ENCODE measurements at places on chromosomes 12 and 14.

- peak; percentile 35 for DNase-seq
Measured at GRCh38 chr14:99729991-99730875, 46.1 kb downstream of the CYP46A1 start.

- peak; percentile 40 for DNase-seq
Measured at GRCh38 chr14:99754141-99755067, 38.8 kb upstream of the EML1 start.

- no peak for DNase-seq
Measured at GRCh38 chr14:102591372-102591943, 991 bp upstream of the RCOR1 start.

- DNase-seq = peak; percentile 87
Measured at GRCh38 chr12:24909667-24910066, 39.2 kb downstream of the BCAT1 start.

- DNase-seq = peak; percentile 59
Measured at GRCh38 chr14:95533391-95533821, 1.4 kb upstream of the GLRX5 start.

- DNase-seq = no peak
Measured at GRCh38 chr12:15800278-15800677, 11.1 kb upstream of the EPS8 start.

DNA sequence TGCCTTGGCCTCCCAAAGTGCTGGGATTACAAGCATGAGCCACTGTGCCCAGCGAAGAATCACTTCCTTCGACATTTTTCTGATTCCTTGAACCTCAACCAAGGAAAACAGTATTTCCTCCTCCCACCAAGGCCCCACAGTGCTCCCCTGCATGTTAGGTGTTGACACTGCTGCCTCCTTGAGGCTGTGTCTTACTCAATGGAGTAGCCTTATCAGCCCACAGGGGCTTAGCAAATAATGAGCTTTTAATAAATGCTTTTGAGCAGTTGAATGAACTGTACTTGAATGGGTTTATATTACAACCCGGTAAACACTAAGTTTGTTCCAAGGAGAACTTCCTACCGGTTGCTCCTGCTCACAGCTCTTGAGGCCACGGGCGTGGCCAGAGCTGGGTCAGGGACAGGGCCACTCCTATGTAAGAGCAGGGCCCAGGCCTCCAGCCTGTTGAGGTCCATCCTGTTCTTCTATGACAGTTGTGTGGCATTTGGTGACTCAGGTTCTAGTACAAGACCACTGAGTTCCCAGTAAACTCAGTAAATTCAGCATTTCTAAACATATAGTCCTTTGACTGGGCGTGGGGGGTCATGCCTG lies 36.8 kb upstream of the TUBA1A start:
- peak; percentile 65 for DNase-seq

DNA sequence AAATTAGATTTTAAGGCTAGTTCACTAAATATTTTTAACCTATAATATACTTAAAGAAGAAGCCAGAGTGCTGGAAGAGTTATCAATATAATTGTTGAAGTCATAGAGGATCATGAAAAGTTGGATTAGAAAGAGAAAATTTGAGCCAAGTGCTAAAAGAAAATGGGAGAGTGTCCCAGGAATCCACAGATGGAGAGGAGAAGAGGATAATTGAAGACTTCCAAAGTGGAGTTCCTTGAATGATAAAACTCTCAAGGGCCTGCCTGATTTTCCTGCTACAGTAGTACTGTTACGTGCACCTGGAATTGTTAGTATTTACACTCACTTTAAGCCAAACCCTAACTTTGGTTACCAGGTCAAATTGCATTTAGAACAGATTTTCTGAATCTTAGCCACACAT lies 113.2 kb downstream of the MSRB3 start:
- DNase-seq = no peak

GRCh38 chr12:29088611-29089219 lies 60.4 kb upstream of the FAR2 start:
- DNase-seq = peak; percentile 45

DNA sequence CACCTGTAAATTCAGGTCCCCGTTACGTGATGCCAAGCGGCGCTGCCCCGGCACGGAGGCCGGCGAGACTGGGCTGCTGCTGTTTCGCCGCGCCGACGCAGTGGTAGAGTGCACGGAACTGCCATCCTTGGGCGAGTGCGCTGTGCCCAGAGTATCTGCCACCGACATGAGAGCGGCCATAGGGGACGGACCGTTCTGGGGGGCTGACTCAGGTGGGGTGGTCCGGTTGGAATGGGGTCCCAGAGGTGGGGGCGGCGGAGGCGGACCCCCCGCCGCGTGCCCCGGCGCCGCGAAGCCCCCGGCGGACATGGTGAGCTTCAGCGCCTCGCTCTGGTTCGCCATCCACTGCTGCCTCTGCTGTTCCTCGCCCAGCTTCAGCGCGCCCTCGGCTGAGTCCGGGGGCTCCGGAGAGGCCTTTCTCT lies 2.8 kb downstream of the IRF2BPL start:
- no peak for DNase-seq

DNA sequence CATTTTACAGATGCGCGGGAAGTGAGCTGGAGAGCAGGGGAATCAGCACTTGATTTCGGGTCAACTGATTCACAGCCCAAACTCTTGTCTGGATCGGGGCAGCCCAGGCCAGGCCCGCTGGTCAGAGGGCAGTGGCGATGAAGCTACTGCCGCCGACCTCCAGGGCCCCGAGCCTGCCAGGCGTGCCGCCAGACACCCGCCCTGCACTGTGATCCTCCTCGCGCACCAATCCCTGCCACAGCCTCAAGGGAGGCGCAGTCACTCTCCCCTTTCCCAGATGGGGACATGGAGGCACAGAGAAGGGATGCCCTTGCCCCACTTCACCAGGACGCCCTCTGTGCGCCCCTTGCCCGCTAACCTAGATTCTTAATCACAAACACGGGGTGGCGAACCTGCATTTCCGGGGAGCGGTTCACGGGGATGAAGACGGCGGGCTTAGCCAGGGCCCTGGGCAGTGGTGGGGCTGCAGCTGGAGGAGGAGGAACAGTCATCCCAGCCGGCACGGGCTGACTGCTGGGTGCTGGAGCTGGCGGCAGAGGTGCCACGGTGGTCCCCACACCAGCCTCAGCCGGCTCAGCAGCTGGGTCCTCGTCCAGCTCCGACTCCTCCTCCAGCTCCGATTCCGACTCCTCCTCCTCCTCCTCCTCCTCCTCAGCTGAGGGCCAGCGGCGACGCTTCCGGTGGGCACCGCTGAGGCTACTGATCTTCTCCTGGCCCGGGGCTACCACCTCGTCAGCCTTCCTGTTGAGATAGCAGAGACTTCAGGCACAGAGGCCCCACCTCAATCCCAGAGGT lies 8.6 kb downstream of the DHX37 start:
- no peak for DNase-seq

- DNase-seq = peak; percentile 56
Measured at GRCh38 chr12:52235001-52235764, 2.1 kb downstream of the KRT7 start.

DNA sequence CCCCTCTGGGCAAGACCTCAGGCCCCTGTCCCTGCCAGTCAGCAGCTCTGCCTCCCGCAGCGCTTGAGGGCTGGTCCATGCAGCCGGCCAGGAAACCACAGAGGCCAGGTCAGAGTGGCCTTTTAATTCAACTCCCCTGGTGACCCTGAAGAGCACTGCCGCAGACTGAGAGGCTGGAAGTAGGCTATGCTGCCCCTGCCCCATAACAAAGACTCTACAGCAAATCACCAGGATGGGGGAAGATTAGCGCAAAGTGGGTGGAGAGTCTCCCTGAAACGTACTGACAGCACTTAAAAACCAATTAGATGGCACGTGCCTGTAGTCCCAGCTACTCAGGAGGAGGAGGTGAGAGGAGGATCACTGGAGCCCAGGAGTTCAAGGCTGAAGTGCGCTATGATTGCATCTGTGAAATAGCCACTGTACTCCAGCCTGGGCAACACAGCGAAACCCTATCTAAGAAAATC lies 70.5 kb downstream of the ITPK1 start:
- no peak for DNase-seq

GRCh38 chr12:56162468-56163290 lies 4.5 kb downstream of the MYL6 start:
- peak; percentile 20 for DNase-seq

DNA sequence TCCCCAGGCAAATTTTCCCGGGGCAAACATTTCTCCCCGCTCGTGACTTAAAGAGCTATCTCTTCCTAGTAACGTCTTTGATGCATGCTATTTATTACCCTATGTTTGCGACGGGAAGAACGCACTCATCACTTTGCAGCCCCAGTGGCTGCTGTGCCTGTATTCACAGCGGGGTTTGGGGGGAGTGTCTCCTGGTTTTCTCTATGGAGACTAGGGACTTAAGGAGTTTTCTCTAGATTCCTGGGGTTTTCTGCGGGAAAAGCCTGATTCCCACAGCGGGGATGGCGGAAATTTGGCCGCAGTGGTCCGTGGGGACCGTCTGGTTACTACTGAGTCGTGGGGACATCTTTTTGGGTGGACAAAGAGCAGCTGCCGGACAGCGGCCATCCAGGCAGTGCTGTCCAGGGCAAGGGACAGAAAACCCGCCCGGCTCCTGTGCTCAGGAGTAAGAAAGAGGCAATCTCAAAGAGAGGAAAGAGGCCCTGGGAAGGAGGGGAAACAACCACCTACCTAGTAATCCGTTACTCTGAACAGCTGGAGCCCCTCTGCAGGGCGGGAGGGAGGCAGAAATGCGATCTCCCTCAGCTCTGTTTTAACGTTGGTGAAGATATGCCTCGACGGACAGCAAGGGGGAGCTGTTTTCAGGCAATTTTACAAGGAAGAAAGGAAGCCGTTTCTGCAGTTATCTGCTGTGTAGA lies 771 bp upstream of the AVPR1A start:
- DNase-seq = peak; percentile 40

GRCh38 chr12:2609020-2609419 lies 185.8 kb upstream of the FKBP4 start:
- DNase-seq = no peak

- peak; percentile 39 for DNase-seq
Measured at GRCh38 chr12:43267818-43268217, 284.2 kb downstream of the ADAMTS20 start.

GRCh38 chr14:20807304-20808161 lies 4.9 kb upstream of the RNASE1 start:
- no peak for DNase-seq

- peak; percentile 89 for DNase-seq
Measured at GRCh38 chr12:121795034-121795968, 1.8 kb upstream of the RHOF start.

- no peak for DNase-seq
Measured at GRCh38 chr12:93015871-93016751, 87.0 kb upstream of the EEA1 start.

- DNase-seq = no peak
Measured at GRCh38 chr14:30625533-30625932, 3.4 kb downstream of the SCFD1 start.

DNA sequence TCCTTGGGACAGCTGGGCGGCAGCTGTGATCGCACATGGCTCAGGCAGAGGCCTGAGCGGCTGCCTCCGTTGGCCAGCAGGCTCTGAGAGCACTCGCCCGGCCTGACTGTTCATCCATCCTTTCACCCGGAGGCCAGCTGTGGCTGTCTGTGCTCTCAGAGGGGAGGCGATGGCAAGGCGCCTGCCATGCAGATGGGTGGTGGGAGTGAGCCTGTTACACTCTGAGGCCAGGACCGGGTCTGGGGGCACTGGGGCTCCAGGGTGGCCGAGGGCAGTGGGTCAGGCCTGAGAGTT lies 292.3 kb downstream of the TMEM121 start:
- no peak for DNase-seq

DNA sequence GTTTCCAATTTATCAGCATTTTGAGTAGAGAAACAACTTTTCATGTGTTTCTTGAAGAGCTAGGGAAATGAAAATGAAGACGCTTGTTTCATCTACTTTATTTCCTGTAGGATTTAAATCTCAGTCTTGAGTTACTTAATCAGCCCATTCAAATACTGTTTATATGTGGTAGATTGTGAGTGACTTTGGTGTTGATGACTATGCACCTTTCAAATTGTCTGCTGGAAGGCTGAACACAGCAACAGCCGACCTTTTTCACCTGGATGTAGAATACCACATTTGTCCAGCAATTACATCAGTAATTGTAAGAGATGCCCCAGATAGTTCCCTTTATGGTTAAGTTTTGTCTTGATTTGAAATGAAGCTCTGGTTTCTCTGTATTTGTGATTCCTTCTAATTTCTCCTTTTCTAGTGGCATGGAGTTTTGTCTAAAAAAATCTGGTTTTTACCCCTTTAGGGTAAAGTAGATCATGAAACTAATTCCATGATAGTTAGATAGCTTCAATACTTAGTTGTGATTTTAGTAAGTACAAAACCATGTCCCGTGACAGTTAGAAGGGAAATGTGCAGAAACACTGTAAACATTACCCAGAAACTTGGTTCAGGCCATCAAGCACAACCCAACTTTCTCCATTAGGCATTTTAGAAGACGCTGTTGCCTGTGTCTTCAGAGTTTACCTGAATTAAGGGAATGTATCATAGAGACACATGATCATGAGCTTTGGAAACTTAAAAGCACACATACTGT lies 165.0 kb downstream of the SRGAP1 start:
- DNase-seq = no peak

- DNase-seq = peak; percentile 49
Measured at GRCh38 chr14:23539248-23540140, 12.1 kb downstream of the ZFHX2 start.

DNA sequence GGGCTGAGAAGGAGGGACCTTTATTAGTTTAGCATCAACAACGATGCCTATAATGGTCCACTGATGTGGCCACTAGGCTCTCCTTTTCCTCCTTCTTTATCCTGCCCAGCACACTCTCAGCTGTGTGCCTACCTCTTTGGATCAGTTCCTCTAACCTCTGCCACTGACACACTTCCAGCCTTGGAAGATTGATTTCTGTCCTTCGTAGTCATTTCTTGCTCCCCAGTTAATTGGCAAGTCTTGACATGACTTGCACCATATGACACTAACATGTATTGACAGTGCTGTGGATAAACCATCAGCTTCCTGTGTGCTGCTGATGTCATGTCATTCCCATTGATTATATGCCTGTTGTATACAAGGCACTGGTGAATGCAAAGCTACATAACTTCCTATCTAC lies 90.2 kb upstream of the PLEKHG7 start:
- no peak for DNase-seq

DNA sequence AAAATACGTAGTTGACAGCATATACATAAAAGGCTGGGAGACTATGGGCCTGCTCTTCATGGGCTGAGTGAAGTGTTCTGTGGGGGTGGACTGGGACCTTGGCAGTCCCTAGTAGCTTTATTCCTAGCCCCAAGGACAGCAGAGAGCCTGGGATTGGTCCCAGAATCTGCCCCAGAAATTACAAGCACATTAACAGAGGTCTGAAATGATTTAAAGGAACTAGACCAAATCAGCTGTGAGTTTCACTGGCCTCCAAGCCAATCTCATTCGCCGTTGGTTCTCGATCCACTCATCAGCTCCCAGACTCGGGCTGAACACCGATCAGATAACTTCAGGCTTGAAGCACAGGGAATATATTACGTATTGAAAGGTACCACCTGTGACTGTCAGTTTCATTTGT lies 77.0 kb upstream of the PSMC1 start:
- no peak for DNase-seq
